ENCODE measurements at places on chromosomes 2 and 18.

DNA sequence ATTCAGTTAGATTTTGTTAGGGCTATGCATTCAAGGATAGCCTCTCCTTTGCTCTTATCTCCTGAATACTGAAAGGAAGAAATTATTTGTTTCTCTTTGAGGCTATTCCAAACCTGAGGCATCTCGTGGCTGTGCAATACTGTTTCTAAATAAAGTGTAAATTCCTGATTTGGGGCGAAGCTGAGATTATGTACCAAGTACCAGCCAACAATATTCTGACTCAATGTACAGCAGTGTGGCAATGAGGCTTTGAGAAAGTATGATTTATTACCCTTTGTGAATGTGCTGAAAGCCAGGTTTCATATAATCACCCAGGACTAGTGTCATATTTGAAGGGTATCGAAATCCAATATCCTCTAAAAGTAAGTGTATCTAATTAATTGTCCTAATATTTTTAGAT is 113.5 kb downstream of the MEIS1 start:
- no peak for DNase-seq

DNA sequence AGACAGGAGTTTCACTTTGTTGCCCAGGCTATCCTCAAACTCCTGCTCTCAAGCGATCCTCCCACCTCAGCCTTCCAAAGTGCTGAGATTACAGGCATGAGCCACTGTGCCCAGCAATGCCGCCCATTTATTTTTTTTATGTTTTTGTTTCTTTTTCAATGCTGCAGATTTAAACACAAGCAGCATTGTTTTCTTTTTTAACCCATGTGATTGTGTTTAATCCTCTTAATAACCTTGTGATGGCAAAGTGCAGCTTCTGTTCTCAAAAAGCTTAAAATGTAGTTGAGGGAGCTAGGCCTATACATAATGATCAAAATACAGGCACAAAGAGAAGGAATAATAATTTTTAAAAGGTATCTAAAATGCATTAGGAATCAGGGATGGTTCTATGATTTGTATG is 11.5 kb downstream of the MSGN1 start:
- DNase-seq, result no peak

GRCh38 chr2:30541680-30542079 is 94.6 kb downstream of the LCLAT1 start:
- no peak for DNase-seq

- DNase-seq, result no peak
These were observed 27.3 kb downstream of the SESTD1 start for GRCh38 chr2:179237209-179237946.

DNA sequence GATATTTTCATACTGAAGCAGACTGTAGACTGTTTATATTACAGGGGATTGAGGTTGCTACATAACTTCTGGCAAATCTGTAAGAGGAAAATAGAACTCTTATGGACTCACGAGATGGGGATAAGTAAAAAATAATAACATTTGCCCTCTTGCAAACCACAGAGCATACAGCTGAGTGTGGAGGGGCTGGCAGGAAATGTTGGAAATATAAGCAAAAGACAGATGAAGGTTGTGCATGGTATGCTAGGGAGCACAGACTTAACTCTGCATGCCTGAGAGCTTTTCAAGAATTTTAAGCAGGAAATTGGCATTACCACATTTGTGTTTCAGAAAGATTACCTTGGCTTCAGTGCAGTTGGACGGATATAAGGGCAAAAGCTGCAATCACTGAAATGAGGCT is 411.1 kb downstream of the RAD51AP2 start:
- no peak for DNase-seq

DNA sequence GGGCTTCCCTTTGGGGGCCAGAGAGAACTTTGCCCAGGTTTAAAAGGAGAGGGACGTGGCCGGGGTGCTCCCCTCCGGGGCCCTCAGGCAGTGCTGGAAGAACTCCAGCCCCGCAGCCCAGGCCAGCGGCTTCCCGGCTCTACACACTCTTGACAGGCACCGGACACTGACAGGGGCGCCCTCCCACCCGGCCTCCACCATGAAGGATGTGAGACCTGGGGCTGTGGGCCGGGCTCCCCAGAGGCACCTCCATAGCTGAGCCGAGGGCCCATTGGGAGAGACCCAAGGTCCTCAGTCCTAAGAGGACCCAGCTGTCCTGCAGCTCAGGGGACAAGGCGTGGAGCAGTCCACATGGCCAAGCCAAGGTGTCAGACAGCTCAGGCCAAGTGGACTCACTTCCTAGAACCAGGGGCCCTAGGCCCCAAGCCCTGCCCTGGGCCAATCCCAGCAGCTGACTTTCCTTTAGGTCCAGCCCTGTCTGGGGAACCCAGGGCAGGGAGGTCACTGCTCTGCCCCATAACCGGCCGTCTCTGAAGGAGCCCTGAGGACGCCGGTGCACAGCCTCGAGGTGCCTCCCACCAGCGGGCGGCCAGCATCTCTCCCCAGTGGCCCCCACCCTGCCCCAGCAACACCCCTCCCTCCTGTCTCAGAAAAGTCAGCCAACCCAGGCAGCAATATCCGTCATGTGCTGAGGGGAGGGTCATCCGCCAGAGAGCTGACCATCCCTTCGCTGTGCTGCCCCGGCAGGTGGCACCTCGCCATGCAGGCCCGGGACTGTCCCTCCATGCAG is 51.8 kb downstream of the BIN1 start:
- no peak for DNase-seq

- DNase-seq, result no peak
These were observed 67.9 kb upstream of the RAPGEF4 start for GRCh38 chr2:172667581-172668325.

DNA sequence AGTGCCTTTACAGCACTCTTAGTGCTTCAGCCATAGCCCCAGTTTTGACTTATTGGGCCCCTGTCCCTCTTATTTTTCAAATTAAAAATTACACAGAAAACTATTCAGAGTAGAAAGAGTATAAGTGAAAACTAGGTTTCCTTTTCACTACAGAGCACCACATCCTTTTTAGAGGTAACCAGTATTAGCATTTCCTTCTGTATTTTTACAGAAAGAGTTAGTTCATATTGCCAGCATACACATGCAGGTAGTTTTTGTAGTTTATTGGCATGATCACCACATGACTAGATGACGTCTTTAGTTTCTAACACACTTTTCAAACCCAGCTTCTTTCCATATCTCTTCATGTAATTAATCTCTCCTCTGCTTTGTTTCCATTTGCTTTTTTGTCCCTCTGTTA is 66.4 kb downstream of the UBE2E3 start:
- no peak for DNase-seq

DNA sequence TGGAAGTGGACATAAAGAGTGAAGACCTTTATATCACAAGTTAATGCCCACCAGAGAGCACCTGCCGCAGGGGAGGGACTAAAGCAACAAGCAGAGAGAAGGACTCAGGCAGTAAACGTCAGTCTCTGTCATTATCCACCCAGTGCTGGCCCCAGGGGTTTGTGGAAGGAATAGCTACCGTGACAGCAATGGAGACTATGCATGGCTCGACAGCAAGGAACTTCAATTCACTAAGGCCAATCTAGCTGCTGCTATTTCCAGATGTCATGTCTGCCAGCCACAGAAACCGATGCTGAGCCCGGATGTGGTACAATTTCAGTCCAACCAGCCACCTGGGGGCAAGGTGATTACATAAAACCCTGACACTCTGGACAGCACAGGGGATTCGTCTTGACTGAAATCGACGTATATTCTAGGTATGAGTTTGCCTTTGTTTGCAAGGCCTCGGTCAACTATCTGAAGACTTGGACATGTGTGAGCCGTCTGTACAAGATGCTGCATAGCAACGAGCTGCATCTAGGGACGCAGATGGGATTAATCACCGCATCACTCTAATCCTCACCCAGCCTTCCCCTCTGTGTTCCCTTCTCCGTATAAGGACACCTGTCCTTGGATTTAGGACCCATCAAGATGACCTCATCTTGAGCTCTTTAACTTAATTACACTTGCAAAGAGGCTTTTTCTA is 154.1 kb upstream of the SH3BP4 start:
- DNase-seq, result no peak

DNA sequence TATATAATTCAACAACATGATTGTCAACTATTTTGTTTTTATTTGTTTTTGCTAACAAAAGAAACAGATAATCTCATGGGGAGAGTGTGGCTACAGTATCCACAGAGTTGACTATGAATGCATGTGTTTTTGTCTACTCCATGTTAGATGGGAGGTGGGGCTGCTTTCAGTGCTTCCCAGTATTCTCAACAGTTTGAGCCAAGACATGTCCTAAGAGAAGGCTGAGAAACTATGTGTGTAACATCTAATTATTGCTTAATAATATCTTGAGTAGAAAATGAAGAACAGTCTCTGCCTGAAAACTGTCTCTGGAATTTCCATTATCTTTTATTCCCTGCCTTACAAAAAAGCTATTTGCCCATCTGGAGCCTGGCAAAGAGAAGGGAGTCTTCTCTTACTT is 178.8 kb upstream of the MMADHC start:
- DNase-seq, result no peak

GRCh38 chr2:235026649-235027557 is 75.1 kb downstream of the SH3BP4 start:
- no peak for DNase-seq

GRCh38 chr2:221635949-221636348 is 63.8 kb upstream of the EPHA4 start:
- DNase-seq, result no peak

GRCh38 chr2:70460333-70460732 is 93.3 kb downstream of the TGFA start:
- no peak for DNase-seq

GRCh38 chr18:69558052-69558451 is 157.4 kb downstream of the DOK6 start:
- no peak for DNase-seq

DNA sequence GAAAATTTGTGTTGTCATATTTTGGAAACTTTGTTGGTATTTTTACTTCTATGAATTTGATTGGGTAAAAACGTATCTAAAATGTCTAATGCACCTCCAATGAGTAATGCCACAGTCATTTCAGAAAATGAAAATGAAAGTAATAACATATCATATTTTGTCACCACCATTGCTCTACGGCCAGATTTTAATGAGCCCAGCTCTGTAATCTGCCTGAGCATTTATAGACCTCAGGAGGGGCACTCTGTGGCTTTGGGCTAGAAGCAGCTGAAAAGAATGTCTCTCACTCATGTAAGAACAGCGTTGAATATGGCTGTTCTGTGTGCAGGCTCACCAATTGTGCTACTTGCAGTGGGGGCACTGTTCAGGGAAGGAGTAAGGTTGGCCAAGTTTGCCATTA is 32.7 kb upstream of the ABCA12 start:
- no peak for DNase-seq

DNA sequence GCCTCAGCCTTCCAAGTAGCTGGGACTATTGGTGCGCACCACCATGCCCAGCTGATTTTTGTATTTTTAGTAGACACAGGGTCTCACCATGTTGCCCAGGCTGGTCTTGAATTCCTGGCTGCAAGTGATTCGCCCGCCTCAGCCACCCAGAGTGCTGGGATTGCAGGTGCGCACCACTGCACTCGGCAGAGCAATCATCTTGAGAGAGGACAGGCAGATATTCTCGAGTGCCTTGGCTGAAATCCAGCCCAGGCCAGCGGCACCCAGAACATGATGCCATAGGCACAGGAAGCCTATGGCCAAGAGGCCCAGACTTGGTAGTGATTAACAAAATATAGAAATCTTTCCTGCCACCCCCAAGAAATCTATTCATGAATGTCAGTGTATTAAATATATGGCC is 58.0 kb upstream of the PEX13 start:
- no peak for DNase-seq

DNA sequence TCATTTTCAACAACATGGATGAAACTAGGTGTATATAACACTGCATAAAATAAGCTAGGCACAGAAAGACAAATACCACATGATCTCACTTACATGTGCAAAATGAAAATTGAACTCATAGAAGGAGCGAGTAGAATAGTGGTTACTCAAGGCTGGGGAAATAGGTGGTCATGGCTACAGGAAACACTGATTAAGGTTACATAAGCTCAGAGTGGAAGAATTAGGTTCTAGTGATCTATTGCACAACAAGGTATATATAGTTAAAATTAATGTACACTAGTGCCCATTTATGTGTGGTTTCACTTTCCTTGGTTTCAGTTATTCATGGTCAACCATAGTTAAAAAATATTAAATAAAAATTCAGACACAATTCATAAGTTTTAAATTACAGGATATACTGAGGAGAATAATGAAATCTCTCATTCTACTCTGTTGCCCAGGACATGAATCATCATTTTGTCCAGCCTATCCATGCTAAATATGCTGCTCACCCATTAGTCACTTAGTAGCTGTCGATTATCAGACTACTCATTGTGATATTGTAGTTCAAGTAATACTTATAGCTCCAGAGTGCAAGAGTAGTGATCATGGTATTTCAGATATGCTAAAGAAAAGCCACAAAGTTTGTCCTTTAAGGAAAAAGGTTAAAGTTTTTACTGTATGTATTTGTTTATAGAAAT is 1530.9 kb upstream of the LRRTM1 start:
- no peak for DNase-seq

GRCh38 chr18:23330423-23330822 is 122.7 kb upstream of the RIOK3 start:
- DNase-seq, result no peak

Measured in substantia nigra (tissue), 51 donors.